BJ (cell line): ENCODE measurements at places on chromosomes 6 and 20.

DNA sequence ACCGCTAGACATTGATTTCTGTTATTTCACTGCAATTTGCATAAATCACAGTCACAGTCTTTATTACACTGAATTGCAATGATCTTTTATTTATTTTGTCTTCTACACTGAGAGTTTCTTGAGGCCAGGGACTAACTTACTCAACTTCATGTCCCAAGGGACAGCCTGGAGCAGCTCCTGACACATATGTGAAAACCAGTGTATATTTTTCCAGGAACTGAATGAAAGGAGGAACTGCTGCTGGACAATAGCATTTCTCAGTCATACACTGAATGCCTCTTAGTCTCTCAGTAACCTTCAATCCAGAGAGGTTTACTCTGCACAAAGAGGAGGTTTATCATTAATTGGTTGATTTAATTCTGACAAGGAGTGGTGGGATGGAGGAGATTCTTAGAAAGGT, 5.9 kb downstream of the F13A1 start:
- DNase-seq, result no peak

GRCh38 chr6:113824411-113824810, 32.7 kb upstream of the MARCKS start:
- no peak for DNase-seq

GRCh38 chr20:58150772-58151171, 77.7 kb downstream of the ANKRD60 start:
- no peak for DNase-seq

- DNase-seq, result no peak
Measured at GRCh38 chr20:59165396-59165795, 1.8 kb downstream of the ZNF831 start.

GRCh38 chr20:52889225-52889624, 82.9 kb upstream of the TSHZ2 start:
- peak; percentile 4 for DNase-seq

- DNase-seq, result no peak
Measured at GRCh38 chr6:157328108-157328692, 4.9 kb upstream of the TMEM242 start.

GRCh38 chr20:40286975-40287531, 402.0 kb downstream of the MAFB start:
- DNase-seq, result no peak

- no peak for DNase-seq
Measured at GRCh38 chr6:52543262-52543661, 33.6 kb downstream of the TRAM2 start.

DNA sequence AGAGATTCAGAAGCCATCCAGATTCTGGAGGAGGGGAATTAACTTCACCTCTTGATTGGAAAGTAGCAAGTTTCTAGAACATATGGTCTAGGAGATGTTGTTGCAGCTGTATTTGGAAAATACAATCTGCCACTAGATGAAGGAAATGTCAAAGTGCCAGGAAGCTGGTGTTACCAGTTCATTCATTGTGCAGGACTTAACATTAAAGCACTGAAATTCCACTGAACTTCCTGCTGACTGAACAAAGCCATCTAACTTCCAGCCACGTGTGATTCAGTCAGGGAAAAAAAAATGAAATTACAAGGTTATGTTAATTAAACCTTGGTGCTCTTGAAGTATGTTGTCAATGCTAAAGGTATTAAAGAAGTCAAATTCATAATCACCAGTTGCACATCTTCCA, 321.5 kb upstream of the SASH1 start:
- DNase-seq, result no peak

GRCh38 chr6:56527934-56528333, 114.8 kb downstream of the DST start:
- no peak for DNase-seq

DNA sequence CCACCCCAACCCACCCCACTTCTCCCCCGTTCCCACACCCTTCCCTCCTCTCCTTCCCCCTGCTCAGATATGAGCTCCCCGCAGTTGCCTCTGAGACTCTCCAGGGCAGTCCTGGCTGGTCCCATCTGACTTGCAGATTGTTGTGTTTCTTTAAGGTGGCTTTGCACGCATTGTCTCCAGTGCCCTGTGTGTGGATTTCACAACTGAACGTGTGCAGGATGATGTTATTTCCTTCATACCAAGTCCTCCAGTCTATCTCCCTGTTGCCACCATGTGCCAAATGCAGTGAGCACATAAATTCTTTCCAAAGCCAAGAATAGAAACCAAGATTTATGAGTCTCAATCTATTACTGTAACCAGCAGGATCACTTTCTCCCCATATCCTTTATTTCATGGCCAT, 79.1 kb downstream of the TMEM242 start:
- peak; percentile 81 for DNase-seq

GRCh38 chr6:153092082-153093013, 38.7 kb downstream of the RGS17 start:
- DNase-seq, result peak; percentile 47

- DNase-seq, result no peak
Measured at GRCh38 chr6:126539022-126539421, 199.1 kb downstream of the CENPW start.

DNA sequence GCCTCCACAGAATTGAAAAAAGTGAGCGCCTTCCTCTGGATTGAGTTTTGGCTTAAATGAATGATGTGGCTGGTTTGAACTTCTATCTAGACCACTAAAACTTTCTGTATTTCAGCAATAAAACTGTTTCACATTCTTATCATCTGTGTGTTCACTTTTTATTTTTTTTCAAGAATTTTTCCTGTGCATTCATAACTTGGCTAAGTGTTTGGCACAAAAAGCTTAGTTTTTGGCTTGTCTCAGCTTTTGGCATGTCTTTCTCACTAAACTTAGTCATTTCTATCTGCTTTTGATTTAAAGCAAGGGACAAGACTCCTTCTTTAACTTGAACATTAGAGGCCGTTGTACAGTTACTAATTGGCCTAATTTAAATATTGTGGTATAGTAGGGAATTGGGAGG, 1015.1 kb downstream of the EPHA7 start:
- peak; percentile 8 for DNase-seq

- no peak for DNase-seq
Measured at GRCh38 chr6:42889815-42890214, 10.4 kb downstream of the RPL7L1 start.
